ENCODE measurements at places on chromosomes 5 and 9. TPM values are rescaled to one million over a fixed set of nuclear protein-coding genes. Genes with fewer than 3 reads are reported as not detected.
A peak's percentile ranks its signal among the peaks of the same experiment; 100 is the strongest.

F2RL1 gene
- 9.7 TPM for total RNA-seq

LCNL1 gene
- total RNA-seq: 0.61 TPM

TRIP13 gene
- total RNA-seq: 1.9 TPM

LRRC14B gene
- total RNA-seq: not detected

BTNL9 gene
- total RNA-seq: 114 TPM

DNA sequence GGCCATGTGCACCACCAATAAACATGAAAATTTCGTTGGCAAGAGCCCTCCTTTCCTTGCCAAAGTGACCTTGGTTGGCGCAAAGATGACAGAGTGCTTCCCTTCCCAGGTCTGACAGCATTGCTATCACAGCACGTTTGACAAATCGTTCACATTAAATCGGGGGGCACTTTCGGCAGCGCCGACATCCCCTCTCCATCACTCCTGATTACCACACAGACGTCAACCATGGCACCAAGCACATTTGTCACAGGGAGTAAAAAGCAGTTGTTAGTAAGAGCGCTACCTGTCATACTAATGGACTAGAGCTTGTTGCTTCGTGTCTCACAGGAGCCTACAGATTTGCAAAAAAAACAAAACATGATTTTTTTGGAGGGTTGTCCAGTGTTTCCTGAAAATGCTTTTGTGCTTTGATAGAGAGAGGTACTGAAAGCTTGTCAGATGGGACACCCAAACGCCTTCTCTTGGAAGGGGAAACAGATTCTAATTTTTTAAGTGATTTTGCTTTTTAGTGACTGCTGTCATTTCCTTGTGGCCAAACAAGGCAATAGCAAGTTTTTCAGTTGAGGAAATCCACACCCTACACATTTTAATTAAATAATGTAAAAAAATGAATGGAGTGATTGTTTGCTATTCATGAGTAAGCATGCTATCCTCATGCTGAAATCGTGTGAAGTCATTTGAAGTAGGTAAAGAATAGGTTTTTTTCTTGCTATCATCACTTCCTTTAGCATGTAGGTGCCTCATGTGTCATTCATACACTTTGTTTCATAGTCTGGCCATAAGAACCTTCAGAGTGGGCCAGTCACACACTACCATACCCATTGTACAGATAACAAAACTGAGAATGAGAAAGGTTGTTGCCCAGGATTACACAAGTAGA, 682.8 kb upstream of the WWC1 start:
- no peak for DNase-seq

GRCh38 chr9:107935931-107936330, 446.4 kb upstream of the KLF4 start:
- no peak for DNase-seq

DNA sequence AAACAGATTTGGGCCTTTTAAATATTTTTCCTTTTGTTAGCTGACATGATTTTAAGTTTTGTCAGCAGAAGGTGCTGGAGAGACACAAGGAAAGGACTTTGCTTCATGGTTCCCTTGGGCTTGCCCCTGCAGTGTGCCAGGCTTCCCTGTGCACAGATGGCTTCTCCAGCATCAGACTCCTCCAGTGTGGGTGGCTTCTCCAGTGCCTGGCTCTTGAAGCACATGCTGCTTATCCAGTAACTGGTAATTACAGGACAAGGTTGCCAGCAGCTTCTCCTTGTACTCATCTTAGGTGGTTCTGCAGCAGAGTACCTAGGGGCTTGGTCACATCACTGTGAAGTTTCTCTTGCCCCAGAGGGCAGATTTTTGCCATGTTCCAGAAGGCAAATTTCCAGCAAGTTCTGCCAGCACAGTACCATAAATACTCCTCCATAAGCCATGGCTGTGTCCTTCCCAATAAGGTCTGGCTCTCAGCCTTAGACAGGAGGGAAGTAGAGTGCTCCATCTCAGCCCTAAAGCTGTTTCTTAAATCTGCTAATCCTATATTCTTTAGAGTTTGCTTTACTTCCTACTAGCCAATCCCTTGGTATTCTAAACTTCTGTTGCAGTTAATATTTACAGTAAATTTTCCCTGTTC, 62.4 kb downstream of the PJA2 start:
- DNase-seq: no peak

- DNase-seq: no peak
Observed at GRCh38 chr5:143771602-143772001, 40.4 kb upstream of the HMHB1 start.

DNA sequence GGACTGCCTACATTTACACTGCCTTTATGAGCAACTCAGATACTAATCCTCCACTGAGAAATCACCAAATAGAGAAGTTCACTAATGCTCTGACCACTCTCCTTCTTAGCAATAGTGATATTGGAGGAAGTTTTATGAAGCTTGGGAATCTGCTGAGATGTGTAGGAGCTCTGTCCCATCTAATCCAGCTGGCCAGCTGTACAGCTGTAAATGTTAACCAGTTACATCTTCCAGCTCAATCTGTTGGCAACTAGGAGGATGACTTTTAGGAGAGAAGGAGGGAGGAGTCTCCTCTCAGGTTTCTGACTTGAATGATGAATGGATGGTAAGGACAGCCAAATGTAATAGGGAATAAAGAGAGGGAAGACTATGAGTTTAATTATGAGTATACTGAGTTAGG, 36.3 kb upstream of the LRRC19 start:
- DNase-seq: no peak

DNA sequence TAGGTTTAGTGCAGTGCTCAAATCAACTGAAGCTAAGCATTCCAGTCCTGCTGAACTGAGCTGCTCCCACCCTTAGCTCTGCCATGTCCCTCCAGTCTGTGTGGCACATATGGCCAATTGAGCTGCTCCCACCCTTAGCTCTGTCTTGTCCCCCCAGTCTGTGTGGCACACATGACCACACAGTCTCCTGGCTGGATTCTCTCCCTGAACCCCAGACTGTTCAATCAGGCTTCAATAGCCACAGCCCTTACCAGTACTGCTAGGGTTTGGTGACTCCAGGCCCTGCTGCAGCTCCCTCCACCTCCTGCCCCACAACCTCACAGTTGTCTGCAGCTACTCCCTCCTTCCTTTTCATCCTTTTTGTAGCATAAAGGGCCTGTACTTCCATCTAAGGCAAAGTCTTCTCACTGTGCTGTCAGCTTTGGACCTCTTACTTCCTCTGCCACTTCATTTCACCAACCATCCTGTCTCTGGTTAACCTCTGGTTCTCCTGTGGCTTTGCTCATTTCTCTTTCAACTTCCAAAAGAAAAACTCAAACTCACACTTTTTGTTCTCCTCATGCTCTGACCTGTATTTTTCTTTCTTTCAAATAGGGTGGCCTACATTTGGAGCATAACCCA, 50.8 kb downstream of the ADAMTS12 start:
- no peak for DNase-seq

- DNase-seq: peak; percentile 87
Observed at GRCh38 chr5:122845229-122846050, at the start of gene SNX24. SNX24 (plus strand) TSS chr5:122845613; CDS start chr5:122845634, 21 bp downstream.

DNA sequence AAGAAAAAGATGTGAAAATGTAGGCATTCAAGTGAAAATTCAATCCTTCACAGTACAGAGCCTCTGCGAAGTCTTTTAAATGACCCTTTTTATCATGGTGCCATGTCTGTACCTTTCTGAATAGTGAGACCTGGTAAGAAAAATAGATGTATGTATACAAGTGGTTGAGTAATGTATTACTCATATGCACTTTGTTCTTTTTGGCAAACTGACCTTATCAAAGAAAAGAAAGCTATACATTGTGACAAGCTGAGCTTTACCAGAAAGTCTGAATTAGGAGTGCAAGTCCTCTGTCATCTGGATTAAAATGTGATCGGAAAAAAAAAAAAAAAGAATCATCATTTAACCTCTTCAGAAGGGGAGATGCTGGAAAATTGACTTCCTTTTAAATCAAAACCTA, 356.4 kb upstream of the CCNH start:
- no peak for DNase-seq
